ENCODE measurements at places on chromosomes 2 and 18.

DNA sequence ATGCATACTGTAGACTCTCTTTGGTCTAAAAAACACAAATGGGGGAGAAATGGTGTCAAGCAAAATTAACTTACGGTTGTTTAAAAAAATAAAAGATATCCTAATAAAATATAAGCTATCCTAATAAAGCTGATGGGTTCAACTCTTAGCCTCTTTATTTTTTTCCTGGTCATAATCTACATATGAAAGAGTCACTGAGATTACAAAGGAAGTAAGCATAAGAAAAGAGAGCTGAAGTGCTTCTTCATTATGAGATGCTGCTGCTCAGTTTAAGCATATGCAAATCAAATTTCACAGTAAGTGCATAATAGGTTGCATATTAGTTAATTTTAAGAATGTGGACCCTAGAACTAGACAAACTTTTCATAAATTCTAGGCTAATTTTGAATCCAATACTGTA lies 59.9 kb upstream of the DNER start:
- no peak for DNase-seq

GRCh38 chr2:55772109-55772980 lies 78.7 kb upstream of the PNPT1 start:
- no peak for DNase-seq

GRCh38 chr2:71455011-71455740 lies 1.8 kb downstream of the DYSF start:
- DNase-seq, result no peak

DNA sequence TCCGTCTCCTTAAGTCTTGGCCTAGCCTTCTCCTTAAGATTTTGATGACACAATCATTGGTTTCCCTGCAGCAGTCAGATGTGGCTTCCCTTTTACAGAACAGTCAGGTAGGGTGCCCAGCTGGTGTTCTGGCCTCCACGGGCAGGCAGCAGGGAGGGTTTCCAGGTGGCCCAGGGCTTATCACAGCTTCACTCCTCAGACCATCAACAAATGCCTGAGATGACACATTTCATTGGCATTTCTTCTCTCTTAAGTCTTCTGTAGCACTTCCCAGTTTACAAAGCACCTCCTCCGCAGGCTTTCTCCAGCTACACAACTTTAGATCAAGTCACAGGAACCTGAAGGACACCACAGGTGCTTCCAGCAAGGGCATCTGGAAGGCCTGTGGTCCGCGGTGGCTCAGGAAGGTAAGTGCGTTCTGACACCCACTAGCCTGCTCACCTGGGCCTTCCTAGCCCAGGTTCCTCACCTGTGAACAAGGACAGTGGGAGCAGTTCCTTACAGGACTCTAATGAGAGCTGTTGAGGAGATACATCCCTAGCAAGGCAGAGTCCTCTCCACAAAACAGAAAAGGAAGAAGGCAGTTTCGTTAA lies 37.6 kb downstream of the PTPN18 start:
- DNase-seq, result no peak

- no peak for DNase-seq
Measured at GRCh38 chr18:4658804-4659203, 203.7 kb upstream of the DLGAP1 start.

DNA sequence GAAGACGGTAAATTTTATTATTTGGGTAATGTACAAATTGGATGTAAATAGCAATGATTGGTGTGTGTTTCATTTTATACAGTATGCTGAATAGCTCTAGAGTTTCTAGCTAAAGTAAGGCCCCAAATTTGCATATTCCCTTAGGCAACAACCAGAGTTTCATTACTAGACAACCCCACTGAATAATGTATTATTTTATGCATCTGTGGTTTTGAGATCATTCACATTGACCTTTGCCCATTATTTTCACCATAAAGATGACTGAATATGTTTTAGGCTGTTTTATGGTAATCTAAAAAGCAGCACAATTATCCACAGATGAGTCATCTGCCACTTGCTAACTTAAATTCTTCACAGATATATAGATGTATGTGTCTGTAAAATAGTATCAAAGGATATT lies 44.5 kb upstream of the C2orf74 start:
- no peak for DNase-seq

GRCh38 chr2:222318712-222319585 lies 20.2 kb upstream of the PAX3 start:
- DNase-seq, result no peak

- DNase-seq, result no peak
Measured at GRCh38 chr2:111227716-111228141, 107.0 kb downstream of the BCL2L11 start.

DNA sequence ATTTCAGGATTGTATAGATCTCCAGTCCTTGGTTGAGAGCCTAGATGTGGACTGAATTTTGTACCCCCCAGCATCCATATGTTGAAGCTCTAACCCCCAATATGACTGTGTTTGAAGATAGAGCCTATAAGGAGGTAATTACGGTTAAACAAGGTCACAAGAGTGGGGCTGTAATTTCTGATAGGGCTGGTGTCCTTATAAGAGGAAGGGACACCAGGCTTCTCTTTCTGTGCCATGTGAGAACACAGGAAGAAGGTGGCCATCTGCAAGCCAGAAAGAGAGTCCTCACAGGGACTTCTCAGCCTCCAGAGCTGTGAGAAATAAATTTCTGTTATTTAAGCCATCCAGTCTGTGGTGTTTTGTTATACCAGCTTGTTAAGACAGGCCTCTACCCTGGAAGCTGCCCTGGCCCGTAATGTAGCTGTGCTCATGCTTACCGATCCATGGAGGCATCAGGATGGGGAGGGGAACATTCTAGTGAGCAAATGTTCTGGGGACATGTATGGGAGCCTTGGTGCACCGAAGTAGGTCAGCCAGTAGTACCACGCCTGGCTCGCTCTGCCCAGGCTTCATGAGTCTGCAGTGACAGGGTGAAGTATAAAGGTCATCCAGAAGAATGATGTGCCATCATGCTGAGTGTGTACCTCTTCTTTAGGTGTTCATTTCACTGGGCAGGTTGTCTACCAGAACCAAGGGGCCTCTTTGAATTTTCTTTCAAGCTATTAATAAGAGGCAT lies 16.1 kb downstream of the RASGRP3 start:
- DNase-seq, result no peak

Measured in NCI-H446 (cell line).